IMR-90 (cell line): ENCODE measurements at places on chromosomes 5 and 9. TPM values are rescaled to one million over a fixed set of nuclear protein-coding genes. Genes with fewer than 3 reads are reported as not detected.

DNA sequence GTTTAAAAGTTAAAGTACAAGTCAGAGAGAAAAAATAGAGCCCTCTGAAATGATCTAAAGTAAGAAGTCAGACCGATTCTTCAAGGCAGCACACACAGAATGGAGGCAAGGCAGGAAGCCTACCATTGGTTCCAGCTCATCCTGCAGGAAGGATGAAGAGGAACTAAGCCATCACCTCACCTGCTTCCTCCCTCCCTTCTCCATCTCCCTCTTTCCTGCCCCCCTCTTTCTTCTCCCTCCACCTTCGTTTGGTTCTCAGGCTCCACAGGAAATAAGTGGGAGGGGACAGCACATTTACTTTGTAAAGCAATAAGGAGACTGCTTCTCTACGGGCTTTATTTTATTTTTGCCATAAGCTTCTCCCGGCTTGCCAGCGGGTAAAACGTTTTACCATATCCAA lies 213.4 kb downstream of the TRIM32 start:
- H3K4me3 ChIP-seq = no peak overlapping the region
- no peak overlapping the region for H3K27ac ChIP-seq
- DNase-seq = no peak

The STC2 gene
- total RNA-seq = 87.5 and 259 TPM in 2 replicates

The ST6GALNAC6 gene
- total RNA-seq = 35.3 and 35.7 TPM in 2 replicates

DNA sequence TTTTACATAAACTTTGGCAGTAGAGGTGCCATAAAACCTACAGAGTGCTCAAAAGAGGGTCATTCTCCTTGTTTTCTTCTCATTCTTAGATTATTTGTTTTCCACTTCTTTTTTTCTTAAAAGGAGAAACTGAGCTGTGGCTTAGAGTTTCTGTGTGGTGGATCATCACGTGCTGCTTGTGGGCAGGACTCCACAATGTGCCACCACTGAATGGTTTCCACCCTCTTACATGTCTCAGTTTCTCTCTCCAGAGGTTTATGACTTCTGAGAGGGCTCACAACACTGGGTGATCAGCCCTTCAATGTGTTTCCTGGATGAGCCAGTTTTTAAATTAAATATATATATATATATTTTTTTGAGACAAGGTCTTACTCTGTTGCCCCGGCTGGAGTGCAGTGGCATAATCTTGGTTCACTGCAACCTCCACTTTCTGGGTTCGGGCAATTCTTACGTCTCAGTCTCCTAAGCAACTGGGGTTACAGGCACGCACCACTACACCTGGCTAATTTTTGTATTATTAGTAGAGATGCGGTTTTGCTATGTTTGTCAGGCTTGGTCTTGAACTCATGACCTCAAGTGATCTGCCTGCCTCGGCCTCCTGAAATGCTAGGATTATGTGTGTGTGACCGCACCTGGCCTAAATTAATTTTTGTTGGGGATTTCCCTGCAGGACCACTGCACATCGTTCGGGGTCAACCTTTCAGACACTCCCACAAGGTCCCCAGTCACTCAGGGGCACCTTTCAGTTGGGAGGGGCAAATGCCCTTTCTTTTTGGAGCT lies 3.1 kb upstream of the UNC13B start:
- H3K4me3 ChIP-seq = no peak overlapping the region
- no peaks in the 10 kb centered on the region for H3K4me1 ChIP-seq
- H3K27ac ChIP-seq = no peak overlapping the region
- no peaks in the 10 kb centered on the region for H3K27me3 ChIP-seq
- H3K36me3 ChIP-seq = no peaks in the 10 kb centered on the region
- no peak for DNase-seq

The NEURL1B gene
- 1.8 and 1.9 TPM in 2 replicates for total RNA-seq

GRCh38 chr5:117788596-117788995 lies 1199.8 kb downstream of the DTWD2 start:
- no peaks in the 10 kb centered on the region for H3K27me3 ChIP-seq
- no peaks in the 10 kb centered on the region; the same call in 1 of the 2 replicates for H3K4me1 ChIP-seq
- H3K27ac ChIP-seq = no peak overlapping the region
- DNase-seq = peak; percentile 31

The VCAN gene
- total RNA-seq = 158 and 159 TPM in 2 replicates

The SHISAL2B gene
- total RNA-seq = not detected in 2 replicates

DNA sequence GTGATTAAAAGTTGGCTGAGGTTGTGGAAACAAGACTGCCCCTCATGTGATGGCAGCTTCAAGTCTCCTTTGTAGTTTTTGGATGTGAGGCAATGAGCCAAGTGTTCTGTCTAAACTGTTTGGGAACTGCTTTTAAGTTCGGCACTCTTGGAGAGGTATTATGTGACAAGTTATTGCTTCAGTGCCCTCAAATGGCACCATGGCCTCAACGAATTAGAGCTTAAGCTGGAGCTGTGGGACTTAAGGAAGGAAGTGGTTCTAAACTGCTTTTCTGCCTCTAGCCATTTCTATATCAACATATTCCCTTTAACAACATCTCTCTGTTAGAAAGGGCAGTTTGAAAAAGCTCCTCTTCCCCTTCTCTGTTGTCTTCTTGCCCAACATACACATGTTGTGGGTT lies 227.7 kb downstream of the RFK start:
- DNase-seq = no peak
- no peak overlapping the region for H3K27ac ChIP-seq
- H3K27me3 ChIP-seq = no peaks in the 10 kb centered on the region
- peaks cover 12% of the 10 kb centered on the region for H3K36me3 ChIP-seq
- no peak overlapping the region for H3K4me3 ChIP-seq
- peaks cover 15% of the 10 kb centered on the region for H3K4me1 ChIP-seq

DNA sequence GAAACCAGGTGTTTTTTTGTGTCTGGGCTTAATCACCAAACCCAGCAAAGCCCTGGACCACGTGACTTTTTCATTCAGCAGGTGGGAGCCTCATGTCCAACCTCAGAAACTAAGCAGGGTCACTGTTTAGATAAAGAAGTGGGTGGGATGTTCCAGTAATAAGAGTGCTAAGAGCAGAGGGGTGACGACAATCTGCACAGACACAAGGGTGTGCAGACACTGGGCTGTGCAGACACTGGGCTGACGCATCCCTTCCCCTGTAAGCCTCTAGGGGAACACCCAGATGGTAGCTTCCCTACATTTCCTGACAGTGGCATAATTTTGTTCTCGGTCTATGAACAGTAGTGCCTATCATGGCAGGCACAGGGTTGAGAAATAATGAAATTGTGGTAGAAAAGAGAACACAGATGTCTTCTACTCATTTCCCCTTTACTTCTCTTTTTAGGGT lies 85.1 kb downstream of the SAXO1 start:
- no peaks in the 10 kb centered on the region for H3K4me1 ChIP-seq
- H3K27ac ChIP-seq = no peak overlapping the region
- DNase-seq = peak; percentile 6
- H3K36me3 ChIP-seq = no peaks in the 10 kb centered on the region
- H3K27me3 ChIP-seq = peaks cover 42% of the 10 kb centered on the region
- no peak overlapping the region for H3K4me3 ChIP-seq

DNA sequence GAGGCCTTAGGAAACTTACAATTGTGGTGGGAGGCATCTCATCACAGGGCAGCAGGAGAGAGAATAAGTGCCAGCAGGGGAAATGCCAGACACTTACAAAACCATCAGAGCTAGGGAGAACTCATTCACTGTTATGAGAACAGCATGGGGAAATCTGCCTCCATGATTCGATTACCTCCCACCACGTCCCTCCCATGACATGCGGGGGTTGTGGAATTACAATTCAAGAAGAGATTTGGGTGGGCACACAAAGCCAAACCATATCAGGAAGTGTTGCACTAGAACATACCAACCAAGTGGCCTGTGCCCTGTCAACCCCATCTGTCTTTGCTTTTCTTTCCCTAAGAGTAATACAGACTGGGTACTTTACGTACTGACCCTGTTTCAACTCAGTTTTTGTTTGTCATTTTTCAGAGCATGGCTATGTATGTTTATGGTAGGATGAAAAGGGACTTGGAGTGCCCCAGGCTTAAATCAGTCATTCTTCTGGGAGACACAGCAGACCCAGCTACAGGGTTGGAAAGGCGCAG lies 58.3 kb upstream of the TGFBR1 start:
- peaks cover 17% of the 10 kb centered on the region for H3K4me1 ChIP-seq
- peaks cover 55% of the 10 kb centered on the region; the same call in 1 of the 2 replicates for H3K36me3 ChIP-seq
- H3K27me3 ChIP-seq = no peaks in the 10 kb centered on the region
- no peak overlapping the region for H3K27ac ChIP-seq

GRCh38 chr5:154995679-154996078 lies 17.9 kb upstream of the KIF4B start:
- no peak overlapping the region for H3K27ac ChIP-seq
- H3K27me3 ChIP-seq = no peaks in the 10 kb centered on the region
- H3K4me3 ChIP-seq = no peak overlapping the region
- no peak for DNase-seq
- no peaks in the 10 kb centered on the region for H3K36me3 ChIP-seq

- peaks cover 34% of the 10 kb centered on the region for H3K27me3 ChIP-seq
- no peaks in the 10 kb centered on the region; the same call in 1 of the 2 replicates for H3K4me1 ChIP-seq
- H3K4me3 ChIP-seq = no peak overlapping the region
- H3K27ac ChIP-seq = no peak overlapping the region
Observed at GRCh38 chr5:31853398-31854135, 214.6 kb downstream of the PDZD2 start.

- H3K36me3 ChIP-seq = no peaks in the 10 kb centered on the region
- DNase-seq = no peak
- H3K27me3 ChIP-seq = no peaks in the 10 kb centered on the region
- no peak overlapping the region for H3K4me3 ChIP-seq
Observed at GRCh38 chr5:125100951-125101350, 354.5 kb upstream of the ZNF608 start.

GRCh38 chr9:37566716-37567115 lies 9.5 kb downstream of the FBXO10 start:
- DNase-seq = no peak
- H3K4me1 ChIP-seq = no peaks in the 10 kb centered on the region
- H3K27ac ChIP-seq = no peak overlapping the region
- 0 out of 2 replicates have a peak, but pooled peaks cover 1% of the 10 kb centered on the region for H3K36me3 ChIP-seq

The BRINP1 gene
- under 0.01 TPM in 1 of 2 replicates, not detected in the other for total RNA-seq

GRCh38 chr5:20055301-20055700 lies 67.3 kb upstream of the CDH18 start:
- no peaks in the 10 kb centered on the region for H3K4me1 ChIP-seq
- H3K36me3 ChIP-seq = no peaks in the 10 kb centered on the region
- no peaks in the 10 kb centered on the region for H3K27me3 ChIP-seq
- H3K4me3 ChIP-seq = no peak overlapping the region
- H3K27ac ChIP-seq = no peak overlapping the region
- DNase-seq = no peak

- H3K36me3 ChIP-seq = no peaks in the 10 kb centered on the region
- H3K27ac ChIP-seq = no peak overlapping the region
- no peak overlapping the region for H3K4me3 ChIP-seq
Observed at GRCh38 chr5:9363026-9363425, 182.8 kb downstream of the SEMA5A start.

The HBEGF gene
- 18.8 and 26.9 TPM in 2 replicates for total RNA-seq

GRCh38 chr9:12740845-12741244 lies 34.0 kb upstream of the LURAP1L start:
- H3K27me3 ChIP-seq = no peaks in the 10 kb centered on the region; the same call in 1 of the 2 replicates
- H3K36me3 ChIP-seq = no peaks in the 10 kb centered on the region
- DNase-seq = peak; percentile 69
- H3K4me3 ChIP-seq = no peak overlapping the region

GRCh38 chr9:36161187-36161586 lies 8.0 kb upstream of the CCIN start:
- peak overlapping the region; percentile 58 for H3K27ac ChIP-seq
- H3K27me3 ChIP-seq = no peaks in the 10 kb centered on the region
- peaks cover 29% of the 10 kb centered on the region for H3K4me1 ChIP-seq
- H3K4me3 ChIP-seq = no peak overlapping the region
- peaks cover 14% of the 10 kb centered on the region for H3K36me3 ChIP-seq

- no peak for DNase-seq
- H3K36me3 ChIP-seq = no peaks in the 10 kb centered on the region
- H3K27me3 ChIP-seq = no peaks in the 10 kb centered on the region
- H3K4me1 ChIP-seq = no peaks in the 10 kb centered on the region
- H3K4me3 ChIP-seq = no peak overlapping the region
- no peak overlapping the region for H3K27ac ChIP-seq
Observed at GRCh38 chr5:75756211-75756610, 39.0 kb upstream of the POC5 start.

DNA sequence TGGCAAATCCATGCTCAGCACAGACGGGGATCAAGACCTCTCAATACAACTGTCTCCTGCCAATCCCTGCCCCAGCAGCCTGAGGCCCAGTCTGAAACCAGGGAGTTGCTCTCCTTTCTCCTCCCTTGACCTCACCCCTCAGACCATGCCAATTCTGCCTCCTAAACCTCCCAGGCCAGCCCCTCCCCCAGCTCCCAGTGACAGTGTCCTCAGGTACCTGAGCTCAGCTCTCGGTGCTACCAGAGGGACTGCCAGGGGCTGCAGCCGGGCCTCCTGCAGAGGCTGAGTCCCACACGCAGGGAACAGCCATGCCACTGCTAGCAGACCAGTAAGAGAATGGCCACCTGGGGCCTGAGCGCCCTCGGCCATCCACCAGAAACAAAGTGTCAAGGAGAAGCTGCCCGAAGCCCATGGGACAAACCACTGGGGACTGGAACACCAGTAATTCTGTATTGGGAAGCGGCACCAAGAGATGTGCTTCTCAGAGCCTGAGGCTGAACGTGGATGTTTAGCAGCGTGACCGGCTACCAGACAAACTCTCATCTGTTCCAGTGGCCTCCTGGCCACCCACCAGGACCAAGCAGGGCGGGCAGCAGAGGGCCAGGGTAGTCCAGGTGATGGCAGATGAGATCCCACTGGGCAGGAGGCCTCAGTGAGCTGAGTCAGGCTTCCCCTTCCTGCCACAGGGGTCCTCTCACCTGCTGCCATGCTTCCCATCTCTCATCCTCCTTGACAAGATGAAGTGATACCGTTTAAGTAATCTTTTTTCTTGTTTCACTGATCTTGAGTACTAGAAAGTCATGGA lies 557 bp upstream of the IL3 start:
- no peak overlapping the region for H3K27ac ChIP-seq
- DNase-seq = no peak
- H3K27me3 ChIP-seq = peaks cover 11% of the 10 kb centered on the region; the same call in 1 of the 2 replicates
- H3K4me3 ChIP-seq = no peak overlapping the region
- no peaks in the 10 kb centered on the region for H3K36me3 ChIP-seq

DNA sequence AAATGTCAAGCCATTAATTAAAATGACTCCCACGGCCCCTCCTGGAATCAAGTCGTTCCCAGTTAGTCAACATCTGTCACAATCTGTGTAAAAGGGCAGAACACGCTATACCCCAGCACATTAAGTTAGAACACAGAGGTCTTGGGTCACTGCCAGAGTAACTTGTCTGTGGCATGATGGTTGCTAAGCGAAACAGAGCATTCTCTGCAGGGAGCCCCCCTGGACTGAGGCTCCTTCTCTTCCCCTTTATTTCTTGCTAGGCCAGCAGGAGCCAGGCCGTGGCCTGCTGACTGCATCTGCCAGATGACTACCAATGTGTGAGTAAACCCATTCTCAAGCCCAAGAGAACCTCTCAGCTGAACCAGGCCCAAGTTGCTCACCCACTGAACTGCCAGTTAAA lies 51.9 kb upstream of the ZBED3 start:
- H3K4me3 ChIP-seq = no peak overlapping the region
- H3K27me3 ChIP-seq = peaks cover 23% of the 10 kb centered on the region
- peak; percentile 10 for DNase-seq

The BSPRY gene
- total RNA-seq = not detected in 2 replicates

The SPATA31E1 gene
- not detected in 2 replicates for total RNA-seq

The SEMA6A gene
- total RNA-seq = 0.28 and 0.36 TPM in 2 replicates
